Tibial artery (tissue), 4 donors: ENCODE measurements at places on chromosomes 3 and 15.

DNA sequence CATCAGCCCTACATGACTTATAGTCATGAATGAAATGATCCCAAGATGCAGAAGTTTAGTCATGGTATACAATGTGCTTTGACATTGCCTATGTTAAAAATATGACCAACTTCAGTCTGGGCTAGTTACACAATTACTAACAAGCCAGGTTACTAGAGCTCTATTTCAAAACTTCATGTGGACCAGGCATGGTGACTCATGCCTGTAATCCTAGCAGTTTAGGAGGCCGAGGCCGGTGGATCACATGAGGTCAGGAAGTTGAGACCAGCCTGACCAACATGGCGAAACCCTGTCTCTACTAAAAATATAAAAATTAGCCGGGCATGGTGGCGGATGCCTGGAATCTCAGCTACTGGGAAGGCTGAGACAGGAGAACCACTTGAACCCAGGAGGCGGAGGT is 613.0 kb downstream of the CADM2 start:
- DNase-seq: no peak

- DNase-seq: no peak
Observed at GRCh38 chr3:127264794-127265514, 22.9 kb downstream of the PRR20G start.

GRCh38 chr15:89198196-89198595 is 23.2 kb downstream of the RLBP1 start:
- no peak for DNase-seq

DNA sequence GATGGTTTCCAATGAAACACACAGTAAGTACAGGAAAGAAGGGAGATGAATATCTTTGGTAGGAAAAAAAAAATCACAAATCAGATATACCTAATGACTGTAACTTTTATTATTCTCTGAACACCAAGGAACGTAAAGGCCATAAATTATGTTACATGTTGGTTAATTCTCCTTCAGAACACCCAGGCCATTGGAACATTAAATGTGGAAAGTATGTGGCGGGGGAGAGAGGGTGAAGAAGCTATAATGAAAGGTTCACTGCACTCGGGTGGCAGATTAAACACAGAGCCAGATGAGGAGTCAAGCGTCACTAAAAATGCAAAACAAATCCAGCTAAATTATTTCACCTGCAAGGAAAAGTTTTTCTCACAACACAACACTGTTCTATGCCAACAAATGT is 193.8 kb downstream of the FHIT start:
- no peak for DNase-seq

DNA sequence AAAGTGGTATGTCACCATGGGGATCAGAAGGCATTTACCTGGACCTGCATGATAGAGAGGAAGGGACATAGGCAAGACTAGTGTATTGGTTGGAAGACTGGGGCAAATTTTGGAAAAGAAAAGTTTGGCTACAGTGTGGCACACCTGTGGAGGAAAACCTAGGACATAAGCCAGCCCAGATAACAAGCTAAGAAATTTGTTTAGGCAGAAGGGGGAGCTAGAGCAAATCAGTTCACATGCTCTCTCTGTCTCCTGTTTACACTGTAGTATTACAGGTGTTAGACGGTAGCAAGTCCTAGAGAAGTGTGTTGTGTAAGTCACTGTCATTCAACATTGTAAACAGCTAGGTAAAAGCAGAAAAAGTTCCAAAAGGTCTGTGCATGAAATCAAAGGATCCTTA is 11.9 kb upstream of the ALDH1A2 start:
- no peak for DNase-seq

- DNase-seq: no peak
Observed at GRCh38 chr3:139374099-139374498, 15.3 kb downstream of the COPB2 start.

DNA sequence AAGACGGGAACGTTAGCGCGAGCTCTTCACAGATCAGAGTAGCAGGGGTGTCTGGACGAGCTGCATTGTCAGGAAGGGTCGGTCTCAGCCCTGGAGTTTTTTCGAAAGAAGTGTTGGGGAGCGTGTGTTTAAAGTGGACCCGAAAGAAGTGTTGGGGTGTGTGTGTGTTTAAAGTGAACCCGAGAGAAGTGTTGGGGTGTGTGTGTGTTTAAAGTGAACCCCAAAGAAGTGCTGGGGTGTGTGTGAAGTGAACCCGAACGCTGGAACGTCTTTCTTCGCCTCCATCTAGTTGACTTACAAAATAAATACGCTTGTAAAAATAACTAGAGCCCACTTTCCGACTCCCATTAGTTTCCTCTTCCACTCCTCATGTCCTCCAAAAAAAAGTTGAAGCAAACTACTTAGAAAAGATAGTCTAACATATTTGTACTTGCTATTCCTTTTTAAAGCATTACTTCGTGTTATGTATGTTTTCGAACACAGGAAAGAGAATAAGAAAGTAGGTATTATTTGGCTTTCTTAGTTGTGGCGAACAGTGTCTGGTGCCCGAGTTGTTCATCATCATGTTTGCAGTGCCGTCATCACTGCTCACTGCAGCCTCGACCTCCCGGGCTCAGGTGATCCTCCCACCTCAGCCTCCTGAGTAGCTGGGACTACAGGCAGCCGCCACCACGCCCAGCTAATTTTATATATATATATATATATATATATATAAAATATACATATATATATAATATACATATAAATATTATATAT is 1.0 kb downstream of the LRCH3 start:
- DNase-seq: no peak

- DNase-seq: no peak
Observed at GRCh38 chr3:25723802-25724201, 59.1 kb upstream of the TOP2B start.

- no peak for DNase-seq
Observed at GRCh38 chr15:63035977-63036376, 6.6 kb upstream of the TPM1 start.

GRCh38 chr15:83711236-83711635 is 57.3 kb downstream of the ADAMTSL3 start:
- DNase-seq: no peak

- no peak for DNase-seq
Observed at GRCh38 chr15:100112061-100112420, 229.7 kb downstream of the ADAMTS17 start.

GRCh38 chr3:170049146-170050000 is 11.6 kb downstream of the GPR160 start:
- DNase-seq: no peak

- no peak for DNase-seq
Observed at GRCh38 chr15:43975326-43975725, 148.5 kb downstream of the WDR76 start.
